ENCODE measurements at places on chromosomes 5 and 9.

DNA sequence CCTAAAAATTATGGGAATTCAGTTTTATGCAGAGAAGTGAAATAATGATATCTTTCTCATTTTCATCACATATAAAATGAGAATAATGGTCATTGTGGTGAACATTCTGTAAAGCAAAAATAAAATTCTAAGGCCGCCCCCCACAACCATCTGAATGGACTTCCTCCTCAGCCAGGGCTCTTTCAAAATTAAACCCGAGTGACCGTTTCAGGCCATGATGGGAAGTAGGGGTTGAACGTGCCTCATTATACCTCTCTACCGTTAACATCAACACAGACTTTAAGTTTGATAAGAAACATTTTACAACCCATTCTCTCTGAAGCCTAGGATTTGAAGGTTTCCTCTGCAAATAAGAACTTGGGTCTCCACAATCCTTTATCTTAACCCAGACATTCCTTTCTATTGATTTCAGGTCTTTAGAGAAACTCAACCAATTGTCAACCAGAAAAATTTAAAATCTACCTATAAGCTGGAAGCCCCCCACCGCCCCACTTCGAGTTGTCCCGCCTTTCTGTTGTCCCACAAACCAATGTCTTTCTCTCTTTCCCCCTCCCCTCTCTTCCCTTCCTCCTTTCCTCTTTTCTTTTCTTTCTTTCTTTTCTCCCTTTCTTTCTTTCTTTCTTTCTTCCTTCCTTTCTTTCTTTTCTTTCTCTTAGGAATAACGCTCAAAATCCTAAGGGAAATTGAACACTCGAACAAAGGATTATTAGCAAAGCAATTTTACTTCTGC is 1.7 kb upstream of the TMCO6 start:
- no peak for DNase-seq

GRCh38 chr9:105128908-105129600 is 115.4 kb upstream of the SLC44A1 start:
- no peak for DNase-seq

DNA sequence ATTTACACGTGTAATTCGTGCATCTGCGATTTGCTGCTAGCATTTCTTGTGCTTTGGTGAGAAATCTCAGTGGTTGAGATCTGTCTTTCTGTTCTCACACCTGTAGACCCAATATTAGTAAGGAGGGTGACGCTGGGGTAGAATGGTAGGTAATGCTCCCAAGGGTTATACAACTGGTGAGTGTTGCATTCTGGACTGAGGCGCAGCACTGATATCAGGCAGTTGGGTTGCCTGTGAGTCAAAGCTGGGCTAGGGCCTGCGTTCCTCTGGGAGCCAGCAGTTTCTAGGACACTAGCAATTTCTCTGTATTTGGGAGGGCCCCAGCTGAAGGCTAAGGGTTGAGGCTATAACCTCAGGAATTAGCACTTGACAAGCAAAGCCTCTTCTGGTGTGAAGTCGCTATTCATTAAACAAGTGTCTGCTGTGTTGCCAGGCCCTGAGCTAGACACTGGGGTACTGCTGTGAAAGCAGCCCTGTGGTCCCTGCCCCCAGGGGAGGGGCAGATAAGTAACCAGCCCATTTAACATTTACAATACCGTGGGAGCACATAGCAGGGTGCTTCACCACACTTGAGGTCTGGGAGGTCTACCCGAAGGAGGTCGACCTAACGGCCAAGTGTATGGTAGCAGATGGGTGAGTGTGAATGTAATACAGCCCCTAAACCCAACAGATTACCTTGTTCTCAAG is 28.7 kb downstream of the LARP1 start:
- DNase-seq: no peak

GRCh38 chr5:116838011-116838536 is 263.5 kb upstream of the SEMA6A start:
- no peak for DNase-seq

GRCh38 chr9:36218411-36218901 is 27.7 kb downstream of the CLTA start:
- no peak for DNase-seq

DNA sequence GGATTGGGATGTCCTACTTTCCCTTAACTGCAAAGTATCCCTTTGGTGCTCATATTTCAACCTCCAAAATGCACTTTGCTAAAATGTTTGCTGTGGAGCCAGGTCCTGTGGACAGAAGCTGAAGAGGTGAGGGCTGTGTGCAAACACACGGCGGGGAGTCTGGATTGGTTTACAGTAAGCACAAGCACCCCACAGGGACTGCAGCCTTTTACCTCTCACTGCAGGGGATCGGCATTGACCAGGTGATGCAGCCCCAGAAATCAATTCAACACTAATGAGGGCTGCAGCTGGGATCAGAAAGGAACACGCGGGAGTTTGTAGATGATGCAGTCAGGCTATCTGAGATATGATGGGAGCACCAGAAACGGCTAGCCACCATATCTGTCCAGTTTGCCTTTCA is 450.9 kb downstream of the CCDC171 start:
- DNase-seq: no peak

- no peak for DNase-seq
Observed at GRCh38 chr5:178280631-178281030, 48.0 kb upstream of the PHYKPL start.

DNA sequence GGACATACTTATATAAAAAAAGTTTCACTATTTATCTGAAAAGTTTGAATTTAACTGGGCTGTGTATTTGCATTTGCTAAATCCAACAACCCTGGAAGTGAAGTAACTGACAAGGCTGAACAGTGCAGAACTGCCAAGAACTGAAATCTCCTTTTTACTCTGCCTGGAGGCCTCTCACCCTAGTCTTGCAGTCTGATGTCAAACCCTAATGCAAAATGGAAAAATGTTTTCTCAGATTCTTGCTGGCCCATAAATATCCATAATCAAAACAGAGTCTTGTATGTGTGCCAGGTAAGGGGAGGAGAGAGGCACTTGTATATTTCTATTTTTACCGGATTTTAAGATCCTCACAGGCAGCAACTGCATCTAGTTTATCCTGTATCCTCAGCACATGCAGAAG is 432.7 kb upstream of the KLF4 start:
- no peak for DNase-seq

GRCh38 chr9:81634915-81635516 is 54.3 kb downstream of the TLE1 start:
- DNase-seq: no peak

DNA sequence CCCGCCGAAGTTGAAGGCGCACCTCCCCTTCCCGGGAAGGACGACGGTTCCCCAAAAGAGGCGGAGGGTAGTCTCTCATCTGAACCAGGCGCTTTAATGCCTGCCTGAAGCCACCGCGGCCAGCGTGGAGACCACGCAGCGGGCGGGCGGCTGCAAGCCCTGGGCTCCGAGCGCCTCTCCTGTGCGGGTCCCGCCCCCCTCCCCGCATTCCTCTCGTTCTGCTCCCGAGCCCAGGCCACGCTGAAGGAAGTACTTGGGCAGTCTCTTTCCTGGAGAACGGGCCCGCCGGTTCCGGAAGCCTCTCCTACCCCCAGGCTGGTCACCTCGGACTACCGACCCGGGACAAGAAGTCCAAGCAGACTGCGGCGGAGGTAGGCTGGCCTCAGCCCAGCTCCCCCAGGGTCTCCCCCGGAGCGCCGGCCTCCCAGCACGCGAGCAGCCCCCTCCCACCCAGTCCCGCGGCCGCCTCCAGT is 571 bp downstream of the PPIC start:
- no peak for DNase-seq

DNA sequence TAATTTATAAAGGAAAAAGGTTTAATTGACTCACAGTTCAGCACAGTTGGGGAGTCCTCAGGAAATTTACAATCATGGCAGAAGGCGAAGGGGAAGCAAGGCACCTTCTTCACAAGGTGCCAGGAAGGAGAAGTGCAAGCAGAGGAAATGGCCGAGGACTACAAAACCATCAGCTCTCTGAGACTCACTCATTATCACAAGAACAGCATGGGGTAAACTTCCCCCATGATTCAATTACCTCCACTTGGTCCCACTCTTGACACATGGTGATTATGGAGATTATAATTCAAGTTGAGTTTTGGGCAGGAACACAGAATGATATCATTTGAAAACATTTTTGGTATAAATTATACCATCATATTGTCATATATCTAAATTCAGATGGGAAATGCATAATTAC is 934.7 kb downstream of the CDH12 start:
- DNase-seq: no peak

GRCh38 chr9:113454914-113455761 is 8.4 kb upstream of the RGS3 start:
- DNase-seq: no peak

- no peak for DNase-seq
Observed at GRCh38 chr9:37034938-37035647, 1.0 kb upstream of the PAX5 start.

- DNase-seq: no peak
Observed at GRCh38 chr9:34654323-34655051, 2.5 kb downstream of the IL11RA start.

- DNase-seq: no peak
Observed at GRCh38 chr5:52740007-52740406, 47.7 kb upstream of the ITGA1 start.

GRCh38 chr5:150663936-150664335 is 2.9 kb downstream of the MYOZ3 start:
- no peak for DNase-seq

GRCh38 chr9:136939996-136940525 is 4.5 kb downstream of the FBXW5 start:
- DNase-seq: no peak
